ENCODE measurements at places on chromosomes 1 and 21.

DNA sequence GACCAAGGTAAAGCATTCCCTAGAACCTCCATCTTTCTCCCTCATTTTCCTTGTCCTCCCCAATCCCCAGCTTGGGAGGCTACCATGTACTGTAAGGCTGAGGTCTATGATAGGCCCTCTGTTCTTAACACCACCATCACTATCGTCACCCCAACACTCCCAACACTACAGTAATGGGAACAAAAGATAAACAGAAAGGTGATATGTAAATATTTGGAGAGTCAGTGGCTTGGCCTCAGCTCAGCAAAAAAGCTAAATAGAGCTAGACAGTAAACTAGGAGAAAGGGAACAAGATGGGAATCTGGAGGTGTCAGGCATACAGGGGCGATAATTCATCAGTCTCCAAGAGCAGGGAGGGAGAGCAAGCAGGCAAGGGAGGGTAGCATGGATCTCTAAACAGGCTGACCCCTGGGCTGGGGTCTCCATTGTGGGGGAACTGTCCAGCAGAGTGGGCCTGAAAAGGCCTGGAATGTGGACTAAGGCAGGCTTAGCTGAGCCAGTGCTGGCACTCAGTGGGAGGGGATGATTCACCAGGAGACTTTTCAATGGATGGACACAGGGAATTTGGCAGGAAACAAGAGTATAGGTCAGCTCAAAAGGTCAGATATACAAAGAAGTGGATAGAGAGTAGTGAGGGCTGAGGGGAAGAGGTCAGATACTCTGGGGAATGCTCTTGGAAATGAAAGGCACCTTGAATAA, 6.7 kb downstream of the WNT2B start:
- DNase-seq = no peak

DNA sequence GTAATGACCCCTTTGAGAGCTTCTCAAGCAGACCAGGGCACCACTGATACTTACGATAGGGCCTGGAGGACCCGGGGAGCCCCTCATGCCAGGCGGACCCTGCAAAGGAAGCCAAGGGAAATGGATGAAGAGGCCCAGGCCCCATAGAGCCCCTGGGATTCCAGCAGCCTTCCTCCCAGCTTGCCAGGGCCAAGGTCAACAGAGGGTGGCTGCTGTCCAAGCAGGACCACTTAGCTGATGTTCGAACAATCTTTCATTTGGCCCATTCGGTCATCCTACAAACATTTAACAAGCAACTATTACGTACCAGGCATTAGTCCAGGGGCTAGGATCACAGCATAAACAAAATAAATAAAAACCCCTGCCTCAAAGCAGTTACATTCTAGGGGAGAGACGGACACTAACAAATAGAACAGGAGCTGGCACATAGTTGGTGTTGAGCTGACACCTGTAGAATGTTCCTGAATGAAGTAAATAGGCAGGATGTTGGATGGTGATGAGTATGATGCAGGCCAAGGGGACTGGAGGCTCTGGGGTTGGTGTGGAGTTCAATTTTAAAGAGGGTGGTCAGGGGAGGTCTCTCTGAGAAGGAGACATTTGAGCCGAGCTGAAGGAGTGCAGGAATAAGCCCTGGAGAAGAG, 27.0 kb upstream of the PEF1 start:
- DNase-seq = no peak

DNA sequence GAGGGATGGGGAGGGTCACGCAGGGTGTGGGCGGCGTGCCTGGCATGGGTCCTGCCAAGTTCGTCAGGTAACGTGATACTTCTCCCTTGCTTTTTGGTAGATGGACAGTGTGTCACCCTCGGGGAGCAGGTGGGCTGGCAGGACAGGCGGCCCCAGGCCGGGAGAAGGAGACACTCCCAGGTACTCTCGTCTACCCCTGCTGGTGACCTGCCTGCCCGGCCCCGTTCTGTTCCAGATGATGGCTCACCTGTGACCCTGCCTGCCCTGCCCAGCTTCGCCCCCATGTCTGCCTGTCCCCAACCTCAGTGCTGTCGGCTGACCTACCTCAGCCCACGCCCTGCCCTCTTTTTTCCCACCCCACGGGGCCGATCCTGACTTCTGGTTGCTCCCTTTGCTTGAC, 144.7 kb downstream of the PCBP3 start:
- DNase-seq = no peak

- peak; percentile 82 for DNase-seq
These were observed 113.1 kb upstream of the IRF2BP2 start for GRCh38 chr1:234722904-234723720.

DNA sequence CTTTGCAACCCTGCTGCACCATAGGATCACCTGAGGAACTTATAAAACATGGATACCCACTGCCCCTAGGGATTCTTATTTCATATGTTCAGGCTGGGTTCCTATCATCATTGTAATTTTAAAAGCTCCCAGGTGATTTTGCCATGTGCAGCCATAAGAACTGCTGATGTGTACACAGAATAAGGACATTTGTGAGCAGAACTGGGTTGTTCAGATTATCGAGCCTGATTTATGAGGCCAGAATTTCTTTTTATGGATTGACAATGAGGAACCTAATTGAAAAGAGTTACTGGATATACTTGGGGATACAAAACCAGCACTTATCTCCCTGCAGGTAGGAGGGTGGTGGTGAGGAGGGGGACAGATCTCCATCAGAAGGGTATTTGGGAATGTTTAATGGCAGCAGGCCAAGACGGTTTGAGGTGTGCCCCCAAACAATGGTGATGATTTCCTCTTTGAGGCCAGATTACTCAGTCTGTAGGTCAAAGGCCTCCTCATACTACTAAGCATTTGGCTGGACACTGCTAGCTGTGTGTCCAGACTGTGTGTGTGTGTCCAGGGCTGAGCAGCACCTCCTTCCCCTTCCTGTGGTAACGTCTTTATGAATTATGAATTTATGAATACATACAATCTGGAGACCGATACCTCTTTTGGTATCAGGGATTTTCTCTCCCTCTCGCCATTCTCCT, 18.9 kb downstream of the NOS1AP start:
- no peak for DNase-seq

DNA sequence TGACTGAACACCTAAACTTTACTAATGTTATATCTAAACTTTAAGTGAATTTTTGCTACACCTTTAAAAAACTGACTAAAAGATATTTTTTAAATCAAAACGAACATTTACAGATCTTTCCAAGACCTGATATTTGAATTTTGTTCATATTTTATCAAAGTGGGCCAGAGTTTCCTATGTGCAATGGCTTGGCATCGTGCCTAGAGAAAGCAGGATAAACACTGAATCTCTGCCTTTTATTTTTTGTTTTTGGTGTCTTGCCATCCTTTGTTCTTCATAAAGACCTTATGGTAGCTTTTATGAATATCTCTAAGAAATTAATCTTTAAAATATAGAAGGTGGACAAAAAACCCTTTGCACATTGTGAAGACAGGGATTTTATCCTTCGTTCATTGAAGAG, 25.8 kb upstream of the VPS26C start:
- no peak for DNase-seq

- no peak for DNase-seq
These were observed 132.9 kb downstream of the PATJ start for GRCh38 chr1:61875198-61875597.

DNA sequence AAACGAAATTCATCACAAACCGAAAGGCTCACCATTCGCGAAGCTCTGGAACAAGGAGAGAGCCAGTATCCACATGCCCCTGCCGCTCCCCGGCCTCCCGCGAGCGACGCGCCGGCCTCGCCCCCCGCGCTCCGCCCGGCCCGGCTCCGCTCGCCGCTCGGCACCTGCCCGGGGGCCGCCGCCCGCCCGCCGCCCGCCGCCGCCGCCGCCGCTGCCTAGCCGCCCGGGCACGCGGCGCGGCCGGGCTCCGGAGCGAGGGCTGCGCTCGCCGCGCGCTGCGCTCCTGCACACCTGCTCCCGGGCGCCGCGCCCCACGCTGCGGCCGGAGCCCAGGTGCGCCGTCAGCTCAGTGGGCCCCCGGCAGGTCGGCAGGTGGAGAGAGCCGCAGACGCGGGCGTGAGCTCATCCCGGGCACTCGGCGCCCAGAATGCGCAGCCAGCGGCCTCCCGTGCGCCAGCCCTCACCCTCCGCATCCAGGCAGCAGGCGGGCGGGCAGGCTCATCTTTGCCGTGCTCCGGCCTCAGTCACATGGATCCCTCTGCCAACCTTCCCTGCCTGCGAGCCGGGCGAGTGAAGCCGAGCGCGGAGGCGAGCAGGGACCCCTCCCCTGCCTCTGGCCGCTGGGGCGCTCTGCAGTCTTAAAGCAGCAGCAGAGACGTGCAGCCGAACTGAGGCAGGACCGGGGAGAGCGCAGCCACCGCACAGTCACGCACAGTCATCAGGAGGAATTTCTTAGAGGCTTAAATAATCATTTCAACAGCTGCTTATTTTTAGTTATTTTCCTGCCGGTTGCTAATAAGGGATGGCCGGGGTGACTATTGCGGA, at the start of gene DSCAM:
DSCAM (minus strand) TSS at position 572 of the 825 bp plus-strand sequence; CDS start at position 75, 497 bp downstream.
- DNase-seq = peak; percentile 31

DNA sequence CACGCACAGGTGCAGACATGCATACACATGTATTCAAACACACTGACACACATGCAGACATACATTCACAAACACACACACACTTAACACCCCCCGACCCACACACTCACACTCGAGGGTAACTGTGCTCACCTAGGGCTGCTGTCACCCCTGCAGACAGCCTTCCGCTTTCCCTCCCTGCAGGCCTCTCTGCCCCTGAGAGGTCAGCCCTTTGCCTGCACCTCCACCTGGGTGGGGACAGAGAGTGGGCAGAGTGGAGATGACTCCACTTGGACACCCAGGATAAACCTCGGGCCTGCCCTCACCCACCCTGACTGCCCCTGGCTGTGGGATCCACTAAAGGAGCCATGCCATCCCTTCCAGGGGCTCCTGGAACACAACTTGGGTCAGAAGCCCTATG, 264.3 kb downstream of the PTPRU start:
- no peak for DNase-seq

GRCh38 chr21:15894596-15894995, 164.8 kb downstream of the USP25 start:
- DNase-seq = no peak

DNA sequence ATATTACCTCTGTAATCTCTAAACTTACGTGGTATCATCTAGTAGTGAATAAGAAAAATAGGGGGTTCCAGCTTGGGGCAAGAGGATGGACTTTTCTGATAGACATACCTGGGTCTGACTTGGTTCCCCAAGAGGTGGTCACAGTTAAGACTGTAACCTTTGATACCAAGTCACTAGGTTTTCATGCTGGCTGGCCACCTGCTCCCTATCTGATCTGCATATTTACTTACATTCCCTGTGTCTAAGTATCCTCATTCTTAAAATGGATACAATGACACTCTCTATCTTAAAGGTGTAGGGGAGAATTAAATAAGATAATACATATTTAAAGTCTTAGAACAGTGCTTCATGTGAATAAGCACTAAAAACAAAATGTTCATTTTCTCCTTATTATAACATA, 312.1 kb downstream of the DSCAM start:
- DNase-seq = no peak

DNA sequence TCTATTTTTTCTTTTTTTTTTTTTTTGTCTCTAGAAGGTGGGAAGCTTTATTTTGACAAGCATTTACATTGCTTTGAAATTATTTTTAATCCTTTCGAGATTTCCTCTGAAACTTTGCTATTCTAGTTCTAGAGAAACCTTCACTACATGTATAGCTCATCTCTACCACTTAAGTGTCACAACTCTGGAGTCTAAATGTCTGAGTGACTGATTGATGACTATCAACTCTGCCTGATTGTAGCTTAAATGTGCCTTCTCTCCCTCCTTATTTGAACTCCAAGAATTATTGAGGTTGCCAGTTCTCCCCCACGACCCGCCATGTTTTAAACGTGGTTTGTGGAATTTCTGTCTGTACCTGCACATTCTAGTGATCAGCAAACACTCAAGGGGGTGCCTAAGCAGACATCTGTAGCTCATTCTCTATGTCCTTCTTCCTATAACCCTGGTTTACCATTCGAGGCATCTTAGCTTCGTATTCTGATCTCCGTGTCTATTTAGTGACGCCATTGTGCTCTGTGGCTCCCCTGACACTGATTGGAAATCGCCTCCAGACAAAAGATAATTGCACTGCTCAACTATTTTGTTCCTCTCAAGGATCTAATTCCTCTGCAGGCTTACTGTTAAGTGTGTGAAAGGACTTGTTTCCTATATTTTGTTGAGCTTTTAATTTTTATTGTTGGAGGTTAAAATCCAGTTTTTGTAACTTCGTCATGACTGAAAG, 1570.6 kb downstream of the BRINP3 start:
- DNase-seq = no peak

DNA sequence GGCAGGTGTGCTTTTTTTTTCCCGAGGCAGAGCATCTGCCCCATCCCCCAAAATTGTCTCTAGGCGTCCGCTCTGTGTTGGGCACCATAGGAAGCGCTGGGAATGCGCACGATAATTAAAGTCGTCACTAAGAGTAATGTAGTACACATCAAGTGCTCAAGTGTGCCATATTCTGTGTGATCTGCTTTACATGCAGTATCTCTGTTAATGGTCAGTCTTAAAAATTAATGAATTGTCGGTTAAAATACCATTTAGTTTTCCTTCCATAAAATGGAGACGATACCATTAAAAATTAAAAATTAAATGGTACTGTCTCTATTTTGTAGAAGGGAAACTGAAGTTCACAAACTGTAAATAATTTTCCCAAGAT, 544 bp upstream of the CCT8 start:
- DNase-seq = no peak

- DNase-seq = no peak
These were observed 87.8 kb upstream of the ATF3 start for GRCh38 chr1:212520746-212521145.

GRCh38 chr21:45589686-45590245, 47.5 kb upstream of the SLC19A1 start:
- no peak for DNase-seq

GRCh38 chr21:45317398-45318145, 29.9 kb upstream of the POFUT2 start:
- no peak for DNase-seq

- DNase-seq = no peak
These were observed 19.3 kb downstream of the ITPKB start for GRCh38 chr1:226719596-226720387.

DNA sequence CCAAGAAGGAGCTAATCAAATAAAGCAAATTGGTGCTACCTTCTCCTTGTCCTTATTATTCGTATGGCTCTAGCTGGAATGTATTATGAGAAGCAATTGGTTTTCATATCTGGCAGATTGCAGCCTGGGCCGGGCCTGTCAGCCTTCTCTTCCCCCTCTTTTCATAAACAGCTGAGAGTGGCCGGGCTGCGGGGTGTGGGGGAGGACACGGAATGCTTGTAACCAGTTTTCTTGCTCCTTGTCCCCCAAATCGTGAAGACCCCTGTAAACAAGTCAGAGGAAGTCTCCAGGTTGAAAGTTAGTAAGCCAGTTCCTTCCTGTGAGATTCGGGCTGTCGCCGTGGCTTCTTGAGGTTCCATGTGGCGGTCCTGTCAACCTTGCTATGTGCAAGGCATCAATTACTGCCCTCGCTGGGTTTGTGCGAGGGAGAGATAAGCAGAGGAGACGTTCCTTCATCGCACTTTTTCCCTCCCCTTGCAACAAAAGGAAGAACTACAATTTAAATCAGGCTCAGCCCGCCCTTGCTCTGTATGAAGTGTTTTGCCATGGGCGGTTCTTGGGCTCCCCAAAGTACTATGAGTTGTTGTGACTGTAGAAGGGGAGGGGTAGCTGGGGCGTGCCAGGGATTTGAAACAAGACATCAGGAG, 450.7 kb downstream of the CAMTA1 start:
- DNase-seq = no peak

GRCh38 chr1:189658381-189658780, 819.3 kb downstream of the BRINP3 start:
- peak; percentile 4 for DNase-seq
